HEK293T (cell line): ENCODE measurements at places on chromosomes 16 and 17.

GRCh38 chr17:74748529-74749278 lies at the start of gene NHERF1:
NHERF1 (plus strand) TSS chr17:74748628; CDS start chr17:74748847, 219 bp downstream.
- peak; percentile 98 for DNase-seq

DNA sequence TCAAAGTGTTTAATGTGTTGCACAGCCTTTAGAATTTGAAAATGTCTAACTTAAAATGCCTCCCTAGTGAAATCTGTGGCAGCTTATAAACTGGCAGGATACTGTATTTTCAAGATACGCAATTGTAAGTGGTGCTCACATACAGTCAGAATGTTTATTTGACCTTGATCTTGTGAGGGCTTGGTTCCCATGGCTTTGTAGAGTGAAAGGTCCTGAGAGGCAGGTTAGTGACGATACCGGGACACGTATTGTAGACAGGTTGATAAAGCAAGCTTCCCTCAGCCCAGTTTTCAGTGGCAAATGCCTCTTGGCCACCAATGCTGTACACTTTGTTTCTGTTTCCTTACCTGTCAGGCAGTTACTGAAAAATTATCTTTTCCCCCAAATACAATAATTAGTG lies 426.6 kb downstream of the MAF start:
- no peak for DNase-seq

DNA sequence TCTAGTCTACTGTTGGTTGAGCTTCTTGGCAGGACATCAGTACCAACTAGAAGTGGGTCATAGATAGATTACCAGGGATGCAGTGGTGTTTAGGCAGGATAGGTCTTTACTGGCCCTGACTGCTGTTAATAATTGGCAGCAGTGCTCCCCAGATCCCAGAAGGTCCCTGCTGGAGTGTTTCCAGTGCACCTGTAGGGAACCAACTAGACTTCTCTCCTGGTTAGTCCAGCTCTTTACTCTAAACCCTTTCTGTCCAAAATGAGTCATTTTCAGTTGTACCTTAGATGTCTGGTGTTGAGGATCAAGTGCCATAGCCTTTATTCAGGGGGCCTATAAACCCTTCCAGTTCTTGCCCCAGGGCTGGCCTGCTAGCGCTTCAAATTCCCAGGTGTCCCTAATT lies 8.7 kb downstream of the POLR2C start:
- no peak for DNase-seq

GRCh38 chr17:76635659-76636360 lies 7.7 kb downstream of the ST6GALNAC1 start:
- DNase-seq, result no peak

DNA sequence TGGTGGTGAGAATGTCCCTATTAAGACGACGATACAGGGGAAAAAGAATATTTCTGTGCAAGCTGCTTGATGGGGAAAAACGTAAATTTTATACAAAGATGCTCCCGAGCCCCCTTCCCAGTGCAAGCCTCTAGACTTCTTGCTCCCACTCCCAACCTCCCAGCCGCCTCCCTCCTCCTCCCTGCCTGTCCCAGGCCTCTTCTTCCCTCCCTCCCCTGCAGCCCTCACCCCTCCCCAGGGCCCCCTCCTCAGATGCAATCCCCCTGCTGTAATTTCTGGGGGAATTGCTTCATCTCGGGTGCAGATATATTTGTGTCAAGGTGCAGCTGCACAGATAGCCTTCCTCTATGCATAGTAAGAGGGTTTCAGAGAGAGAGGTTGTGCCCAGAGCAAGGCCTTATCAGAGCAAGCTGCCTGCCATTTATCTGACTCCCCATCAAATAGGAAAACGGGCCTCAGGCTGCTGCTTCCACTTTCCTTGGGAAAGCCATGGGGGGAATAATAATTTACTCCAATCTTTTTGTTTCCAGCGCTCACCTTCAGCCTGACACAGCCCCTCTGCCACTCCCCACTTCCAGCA lies 47.4 kb upstream of the LHX1 start:
- no peak for DNase-seq

DNA sequence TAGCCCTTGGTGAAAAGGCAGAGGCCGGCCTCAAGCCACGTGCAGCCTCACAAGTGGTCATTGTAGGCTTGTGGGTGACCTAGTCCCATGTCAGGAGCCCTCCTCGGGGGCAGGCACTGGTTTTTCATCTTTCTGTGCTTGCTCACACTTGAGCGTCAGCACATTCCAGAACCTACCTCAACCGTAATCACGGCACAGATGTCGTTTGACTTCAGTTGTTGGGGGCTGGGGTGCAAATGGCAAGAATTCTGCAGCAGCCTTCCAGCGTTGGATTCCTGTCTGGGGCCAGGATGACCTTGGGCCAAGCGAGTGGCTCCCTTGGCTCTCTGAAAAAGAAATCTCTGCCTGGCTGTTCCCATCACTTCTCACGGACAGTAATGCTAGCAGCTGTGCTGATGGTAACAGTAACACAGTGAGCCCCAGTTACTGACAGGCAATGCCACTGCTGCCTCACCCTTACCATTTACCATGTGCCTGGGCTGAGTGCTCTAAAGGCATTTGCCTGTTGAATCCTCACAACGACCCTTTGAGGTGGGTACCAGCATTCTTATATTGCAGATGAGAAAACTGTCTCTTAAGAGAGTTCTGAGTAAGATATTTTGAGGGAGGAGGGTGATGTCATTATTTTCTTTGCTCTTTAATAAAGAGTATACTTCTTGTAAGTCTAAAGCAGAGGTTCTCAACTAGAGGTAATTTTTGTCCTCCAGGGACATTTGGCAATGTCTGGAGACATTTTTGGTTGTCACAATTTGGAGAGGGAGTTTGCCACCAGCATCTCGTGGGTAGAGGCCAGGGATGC lies 46.5 kb downstream of the KSR1 start:
- DNase-seq, result no peak

GRCh38 chr17:77271411-77271810 lies 130.6 kb downstream of the SEC14L1 start:
- DNase-seq, result no peak

DNA sequence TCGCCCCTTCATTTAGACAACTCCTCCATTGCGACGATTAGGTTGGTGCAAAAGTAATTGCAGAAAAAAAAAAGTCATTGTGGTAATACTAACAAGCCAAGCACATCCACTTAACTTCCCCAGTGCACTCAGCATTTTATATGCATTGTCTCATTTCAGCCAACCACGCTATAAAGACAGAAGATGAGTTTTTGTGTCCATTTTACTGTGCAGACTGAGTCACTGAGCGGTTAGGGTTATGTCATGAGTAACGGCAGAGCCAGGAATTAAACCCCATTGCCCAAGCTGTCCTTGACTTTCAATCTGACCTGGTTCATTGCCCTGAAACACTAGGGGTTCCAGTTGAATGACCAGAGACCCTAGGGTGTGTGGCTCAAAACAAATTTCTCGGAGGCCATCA lies 218.7 kb downstream of the XYLT1 start:
- DNase-seq, result no peak

DNA sequence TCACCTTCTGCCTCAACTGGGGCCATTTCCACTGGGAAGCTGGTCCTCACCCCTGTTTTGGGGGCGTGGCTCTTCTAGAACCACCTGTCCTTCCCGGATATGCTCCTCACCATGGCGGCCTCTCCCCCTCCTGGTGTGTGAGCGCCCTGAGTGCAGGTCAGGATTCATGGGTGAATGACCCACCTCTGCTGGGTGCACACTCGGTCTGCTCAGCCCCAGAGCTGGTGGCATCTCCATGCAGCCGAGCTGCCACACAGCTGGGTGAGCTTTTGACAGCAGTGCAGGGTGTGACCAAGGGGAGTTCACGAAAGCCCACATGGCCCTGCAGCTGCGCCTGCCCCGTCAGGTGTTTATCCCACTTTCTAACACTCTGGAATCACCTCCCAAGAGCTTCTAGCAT lies 27.3 kb downstream of the GRIN2C start:
- DNase-seq, result no peak

- no peak for DNase-seq
Observed at GRCh38 chr16:31428638-31429247, 583 bp upstream of the COX6A2 start.

GRCh38 chr17:66995944-66996343 lies 31.4 kb downstream of the CACNG4 start:
- DNase-seq, result no peak

GRCh38 chr16:4511441-4512082 lies 27.0 kb downstream of the CDIP1 start:
- DNase-seq, result peak; percentile 71

DNA sequence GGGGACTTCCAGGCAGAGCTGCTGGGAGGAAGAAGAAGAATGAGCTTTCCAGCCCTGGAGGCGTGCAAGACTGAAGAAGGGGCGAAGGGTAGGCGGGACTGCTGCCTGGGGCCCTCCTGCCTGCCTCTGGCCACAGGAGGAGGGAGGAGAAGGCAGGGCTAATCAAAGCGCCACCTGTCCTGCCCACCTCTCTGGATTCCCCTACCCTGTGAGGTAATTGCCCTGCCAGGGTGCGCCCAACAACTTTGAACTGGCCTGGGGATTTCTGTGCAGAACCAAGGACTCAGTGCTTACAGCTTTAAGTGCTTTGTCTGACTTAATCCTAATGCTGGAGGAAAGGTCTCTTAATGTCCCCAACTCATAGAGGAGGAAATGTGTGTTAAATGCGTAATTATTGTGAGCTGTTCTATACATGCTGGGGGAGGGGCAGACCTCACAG lies at the start of gene NOXO1:
Gene NOXO1, minus strand, starts transcription at position 72 of the 439 bp plus-strand sequence. CDS start 290 bp downstream, outside the sequence.
- no peak for DNase-seq

- no peak for DNase-seq
Observed at GRCh38 chr16:7590934-7591333, 258.3 kb downstream of the RBFOX1 start.

GRCh38 chr16:1027501-1027815 lies 45.1 kb upstream of the SSTR5 start:
- DNase-seq, result no peak

DNA sequence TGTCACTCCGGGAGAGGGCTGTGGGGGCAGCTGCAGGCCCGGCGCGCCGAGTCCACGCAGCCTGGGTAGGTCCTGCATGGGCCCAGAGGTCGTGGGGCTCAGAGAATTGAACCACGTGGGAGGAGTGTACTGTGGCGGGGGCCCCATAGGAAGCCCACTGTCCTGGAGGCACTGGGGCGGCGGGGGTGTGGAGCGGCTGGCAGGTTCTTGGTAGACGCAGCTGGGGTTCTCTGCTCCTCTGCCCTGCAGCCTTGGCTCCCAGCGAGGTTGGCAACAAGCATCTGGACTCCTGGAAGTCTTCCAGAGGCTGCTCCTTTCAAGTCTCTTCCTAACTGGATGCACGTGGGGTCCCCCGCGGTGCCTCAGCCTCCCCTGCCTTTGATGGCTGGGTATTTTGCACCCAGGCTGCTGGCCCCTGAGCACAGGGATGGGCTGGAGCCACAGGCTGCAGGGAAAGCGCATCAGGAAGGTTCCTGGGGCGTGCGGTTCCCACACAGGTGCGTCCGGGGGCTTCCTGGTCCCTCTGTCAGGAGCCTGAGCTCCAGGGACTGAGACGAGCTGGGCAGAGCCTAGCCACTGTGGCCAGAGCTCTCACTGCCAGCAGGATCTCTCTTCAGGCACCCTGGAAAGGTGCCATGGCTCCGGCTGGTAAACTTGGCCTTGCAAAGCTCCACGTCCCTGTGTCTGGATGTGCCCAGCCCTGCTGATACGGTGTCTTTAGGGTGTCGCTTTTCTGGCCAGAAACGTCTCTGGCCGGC lies 9.3 kb downstream of the KCTD5 start:
- no peak for DNase-seq

DNA sequence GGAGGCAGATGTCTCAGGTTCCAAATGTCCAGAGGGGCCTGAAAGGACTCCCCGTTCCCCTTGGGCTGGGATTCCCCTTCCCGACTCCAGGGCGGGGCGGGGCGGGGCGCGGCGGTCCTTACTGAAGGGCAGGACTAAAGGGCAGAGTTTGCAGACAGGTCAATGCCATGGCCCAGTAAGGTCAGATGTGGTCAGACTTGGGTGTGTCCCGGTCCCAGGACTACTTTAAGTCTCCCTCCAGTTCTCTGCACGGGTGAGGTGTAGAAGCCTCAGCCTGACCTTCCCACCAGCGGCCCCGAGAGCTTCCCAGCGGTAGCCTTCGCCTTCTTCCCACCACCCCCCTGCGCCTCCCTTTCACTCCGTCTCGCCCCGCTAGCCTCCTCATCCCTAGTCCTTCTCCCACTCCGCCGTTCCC lies 532 bp downstream of the KDM6B start:
- DNase-seq, result no peak

- DNase-seq, result peak; percentile 53
Observed at GRCh38 chr17:55845385-55845784, 94.5 kb downstream of the PCTP start.

GRCh38 chr17:29061036-29061435 lies 18.1 kb downstream of the PIPOX start:
- no peak for DNase-seq

- DNase-seq, result no peak
Observed at GRCh38 chr17:7750321-7750821, 32.8 kb downstream of the DNAH2 start.

DNA sequence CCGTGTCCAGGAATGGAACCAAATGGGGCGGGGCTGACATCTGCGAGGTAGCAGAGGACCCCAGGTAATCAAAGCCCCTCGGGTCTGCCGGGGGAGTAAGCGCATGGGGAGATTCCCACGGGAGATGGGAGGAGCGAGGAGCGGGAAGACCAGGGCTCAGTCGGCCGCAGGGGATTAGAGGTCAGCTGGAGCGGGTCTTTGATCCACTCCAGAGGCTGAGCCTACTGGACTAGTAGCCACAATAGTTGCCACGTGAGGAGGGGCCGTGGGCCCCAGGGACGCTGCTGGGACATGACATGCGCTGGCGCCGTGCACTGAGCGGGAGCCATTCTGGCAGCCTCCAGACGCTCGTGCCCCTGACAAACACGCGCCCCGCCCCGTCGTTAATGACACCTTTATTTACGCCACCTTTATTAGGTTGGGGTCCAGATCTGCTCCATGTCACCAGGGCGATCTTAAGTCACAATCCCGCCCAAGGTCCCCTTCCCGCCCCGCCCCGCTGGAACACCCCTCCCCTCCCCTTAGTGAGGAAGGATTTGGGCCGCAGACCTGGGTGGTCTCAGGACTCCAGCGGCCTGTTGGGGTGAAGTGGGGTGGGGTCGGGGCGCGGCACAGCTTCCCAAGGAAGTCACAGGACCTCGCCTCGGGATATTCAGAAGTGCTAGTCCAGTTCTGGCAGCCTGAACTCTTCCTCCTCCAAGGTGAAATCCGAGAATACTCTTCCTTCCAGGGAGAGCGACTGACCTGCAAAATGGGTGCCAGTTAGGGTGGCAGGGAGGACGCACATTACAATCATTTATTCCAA lies 15.0 kb downstream of the PPY start:
- no peak for DNase-seq

GRCh38 chr17:49000943-49001342 lies 3.8 kb downstream of the IGF2BP1 start:
- DNase-seq, result no peak

DNA sequence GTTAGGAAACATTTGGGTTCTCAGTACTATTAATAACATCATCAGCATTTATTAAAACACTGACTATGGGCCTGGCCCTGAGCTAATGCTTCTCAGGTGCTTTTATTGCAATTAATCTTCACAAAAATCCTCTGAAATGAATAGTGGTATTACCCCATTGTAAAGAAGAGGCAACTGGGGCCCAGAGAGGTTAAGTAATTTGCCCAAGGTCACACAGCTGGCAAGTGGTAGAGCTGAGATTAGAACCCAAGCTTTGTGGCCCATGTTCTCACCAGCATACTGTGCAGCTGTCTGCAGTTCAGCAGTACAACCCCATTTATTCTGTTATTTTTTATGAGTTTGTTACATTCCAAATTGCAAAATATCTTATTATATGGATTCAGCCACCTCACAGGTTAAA lies 82.3 kb downstream of the TBC1D16 start:
- no peak for DNase-seq
